ENCODE measurements at places on chromosomes 5 and 9. TPM values are rescaled to one million over a fixed set of nuclear protein-coding genes. Genes with fewer than 3 reads are reported as not detected.

DNA sequence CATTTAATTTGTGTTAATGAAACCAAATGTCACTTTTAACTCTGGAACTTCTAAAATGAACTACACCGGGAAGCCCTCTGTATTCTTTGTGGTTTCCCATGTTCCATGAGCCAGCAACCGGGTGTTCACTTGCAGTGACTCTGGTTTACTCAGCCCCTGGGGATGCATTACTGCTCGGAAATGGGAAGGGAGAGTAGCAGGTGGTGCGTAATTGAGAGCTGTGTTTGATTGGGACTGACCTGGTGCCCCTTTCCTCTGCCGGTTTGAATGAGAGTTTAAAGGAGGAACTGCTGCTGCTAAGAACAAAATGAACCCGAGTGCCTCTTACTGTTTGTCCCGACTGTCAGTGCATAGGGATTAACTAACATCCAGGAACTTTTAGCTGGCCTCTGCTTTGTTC, 100.1 kb upstream of the DHFR start:
- DNase-seq = no peak

GRCh38 chr5:109888989-109889388, 199.3 kb downstream of the MAN2A1 start:
- no peak for DNase-seq

Gene SOHLH1
- not detected for total RNA-seq

GRCh38 chr5:143245929-143246561, 157.4 kb downstream of the NR3C1 start:
- peak; percentile 99 for DNase-seq

- DNase-seq = no peak
These were observed 16.2 kb upstream of the PAIP1 start for GRCh38 chr5:43573058-43573457.

DNA sequence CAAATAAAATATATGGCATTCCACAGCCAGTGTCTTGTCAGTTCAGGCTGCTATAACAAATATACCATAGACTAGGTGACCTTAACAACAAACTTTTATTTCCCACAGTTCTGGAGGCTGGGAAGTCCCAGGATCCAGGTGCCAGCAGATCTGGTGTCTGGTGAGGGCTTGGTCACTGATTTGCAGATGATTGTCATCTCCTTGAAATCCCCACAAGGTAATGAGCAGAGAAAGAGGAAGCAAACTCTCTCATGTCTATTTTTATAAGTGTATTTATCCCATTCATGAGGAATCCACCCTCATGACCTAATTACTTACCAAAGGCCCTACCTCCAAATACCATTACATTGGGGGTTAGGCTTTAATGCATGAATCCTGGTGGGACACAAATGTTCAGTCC, 663.2 kb downstream of the TLR4 start:
- DNase-seq = no peak

Gene COL23A1
- not detected for total RNA-seq

DNA sequence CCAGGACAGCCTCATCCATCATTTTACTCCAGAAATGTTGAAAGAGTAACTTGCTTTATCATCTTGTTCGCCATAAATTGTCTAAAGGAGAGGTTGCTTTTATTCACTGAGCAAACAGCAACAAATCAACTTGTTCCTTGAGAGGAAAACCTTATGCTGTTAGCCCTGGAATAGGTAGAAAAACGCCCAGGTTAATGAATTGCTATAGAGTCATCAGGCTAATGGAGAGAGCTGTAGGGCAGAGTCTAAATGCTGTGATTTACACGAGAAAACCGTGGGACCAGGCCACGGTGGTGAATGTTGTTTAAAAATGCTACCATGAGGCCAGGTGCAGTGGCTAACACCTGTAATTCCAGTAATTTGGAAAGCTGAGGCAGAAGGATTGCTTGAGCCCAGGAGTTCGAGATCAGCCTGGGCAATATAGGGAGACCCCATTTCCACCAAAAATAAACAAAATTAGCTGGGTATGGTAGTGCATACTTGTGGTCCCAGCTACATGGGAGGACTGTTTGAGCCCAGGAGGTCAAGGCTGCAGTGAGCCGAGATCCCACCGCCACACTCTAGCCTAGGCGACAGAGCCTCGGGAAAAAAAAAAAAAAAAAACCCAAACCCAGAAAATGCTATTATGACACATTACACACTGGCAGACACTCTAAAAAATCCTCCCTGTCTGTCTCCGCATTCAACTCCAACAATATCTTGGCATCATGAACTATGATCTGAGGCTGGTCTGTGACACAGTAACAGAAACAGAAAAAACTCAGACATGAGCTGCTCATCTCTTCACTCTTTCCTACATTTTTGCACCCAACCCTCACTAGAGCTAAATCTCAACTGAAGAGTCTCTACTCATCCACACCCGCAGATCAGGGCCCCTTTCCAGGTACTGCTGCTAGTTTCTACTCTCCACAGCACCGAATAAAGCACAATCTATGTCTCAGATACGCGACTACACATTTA, 118.6 kb upstream of the RETREG1 start:
- DNase-seq = no peak

DNA sequence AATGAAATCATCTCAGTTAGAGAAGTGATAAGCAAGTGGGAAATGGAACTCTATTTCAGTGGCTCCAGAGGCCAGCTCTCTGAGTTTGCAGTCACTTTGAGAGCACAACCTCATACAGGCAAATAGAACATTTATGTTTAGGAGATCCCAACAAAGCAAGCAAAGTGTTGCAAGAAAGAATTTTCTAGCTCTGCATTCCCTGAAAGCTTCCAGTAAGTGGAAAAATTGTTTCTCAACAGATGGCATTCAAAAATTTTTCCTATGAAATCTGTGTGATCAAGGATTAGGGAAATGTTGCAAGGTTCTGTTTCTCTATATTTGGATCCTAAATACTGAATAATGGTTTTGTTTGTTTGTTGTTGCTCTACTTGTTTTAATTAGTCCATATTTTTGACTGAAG, 764.2 kb upstream of the ZNF608 start:
- DNase-seq = no peak

DNA sequence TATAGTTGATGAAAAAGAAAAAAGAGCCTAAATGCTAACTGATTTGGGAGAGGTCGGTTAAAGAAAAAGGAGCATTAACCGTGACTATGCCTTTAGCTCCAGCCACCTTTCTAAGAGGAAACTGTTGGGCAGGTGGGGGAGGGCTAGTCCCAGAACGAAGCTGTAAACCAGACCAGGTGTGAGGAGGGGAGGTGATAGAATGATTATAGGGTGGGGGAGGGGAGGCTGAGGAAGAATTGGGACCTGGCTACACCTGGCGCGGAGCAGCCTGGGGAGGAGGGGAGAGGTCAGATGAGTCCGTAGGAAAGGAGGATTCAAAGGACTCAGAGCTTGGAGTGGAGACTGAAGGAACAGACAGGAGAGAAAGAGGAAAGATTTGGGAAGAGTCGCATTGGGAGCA, 73.4 kb downstream of the PHAX start:
- DNase-seq = no peak

GRCh38 chr9:125966959-125967711, 220.0 kb downstream of the PBX3 start:
- no peak for DNase-seq

DNA sequence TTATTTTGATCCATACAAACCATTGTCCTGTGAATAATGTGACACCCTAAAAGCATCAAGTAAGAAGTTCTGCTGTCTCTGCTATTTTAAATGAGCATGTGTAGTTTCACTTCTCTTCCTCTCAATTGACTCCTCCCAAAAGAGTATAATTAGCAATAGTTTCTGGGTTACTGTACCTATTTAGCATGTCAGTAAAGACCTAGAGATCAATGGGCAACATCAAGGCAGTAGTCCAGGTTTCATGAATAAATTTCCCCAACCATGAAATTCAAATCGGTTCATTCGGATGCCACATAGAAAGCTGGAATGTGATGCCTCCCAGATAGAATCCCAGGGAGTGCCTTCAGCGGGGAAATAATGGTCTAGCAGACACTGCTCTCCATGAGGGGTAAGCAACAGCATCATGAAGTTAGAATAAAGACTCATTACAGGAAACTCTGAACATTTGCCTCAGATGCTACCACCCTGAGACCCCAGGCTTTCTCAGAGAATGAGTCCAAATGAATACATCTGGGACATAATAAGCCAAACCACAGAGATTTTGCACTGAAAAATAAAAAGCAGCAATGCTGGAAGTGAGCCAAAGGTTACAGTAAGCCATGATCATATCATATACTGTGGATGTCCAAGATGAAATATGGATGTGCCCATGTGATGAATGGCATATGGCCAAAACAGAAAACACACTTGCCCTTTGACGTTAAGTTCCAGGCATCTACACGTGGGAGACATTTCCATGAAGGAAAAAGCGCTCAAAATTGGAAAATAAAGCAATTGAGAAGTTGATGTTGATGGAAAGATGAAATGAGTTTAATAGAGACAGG, 1107.0 kb upstream of the SEMA6A start:
- DNase-seq = no peak
